Naive thymus-derived CD4-positive, alpha-beta T cell (primary cell): ENCODE measurements at places on chromosomes 12 and 14.

DNA sequence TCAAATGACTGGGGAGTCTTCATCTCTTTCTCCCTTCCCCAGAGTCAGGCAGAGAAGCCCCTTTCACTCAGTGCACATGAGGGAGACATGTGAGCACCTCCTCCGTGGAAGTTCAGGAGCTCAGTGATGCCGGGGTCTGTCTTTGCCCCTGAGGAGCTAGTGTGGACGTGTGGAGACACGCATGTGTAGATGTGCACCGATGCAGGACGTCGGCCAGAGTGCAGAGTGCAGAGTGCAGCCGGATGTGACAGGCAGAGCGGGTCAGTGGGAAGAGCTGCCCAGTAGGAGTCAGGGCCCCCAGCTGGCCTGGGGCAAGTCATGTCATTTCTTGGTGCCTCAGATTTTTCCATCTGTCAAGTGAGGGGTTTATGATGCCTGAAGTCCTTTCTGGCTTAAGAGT lies 20.7 kb downstream of the TSPAN9 start:
- no peak for DNase-seq

- peak; percentile 45 for DNase-seq
Observed at GRCh38 chr14:91138511-91139359, 24.9 kb downstream of the DGLUCY start.

DNA sequence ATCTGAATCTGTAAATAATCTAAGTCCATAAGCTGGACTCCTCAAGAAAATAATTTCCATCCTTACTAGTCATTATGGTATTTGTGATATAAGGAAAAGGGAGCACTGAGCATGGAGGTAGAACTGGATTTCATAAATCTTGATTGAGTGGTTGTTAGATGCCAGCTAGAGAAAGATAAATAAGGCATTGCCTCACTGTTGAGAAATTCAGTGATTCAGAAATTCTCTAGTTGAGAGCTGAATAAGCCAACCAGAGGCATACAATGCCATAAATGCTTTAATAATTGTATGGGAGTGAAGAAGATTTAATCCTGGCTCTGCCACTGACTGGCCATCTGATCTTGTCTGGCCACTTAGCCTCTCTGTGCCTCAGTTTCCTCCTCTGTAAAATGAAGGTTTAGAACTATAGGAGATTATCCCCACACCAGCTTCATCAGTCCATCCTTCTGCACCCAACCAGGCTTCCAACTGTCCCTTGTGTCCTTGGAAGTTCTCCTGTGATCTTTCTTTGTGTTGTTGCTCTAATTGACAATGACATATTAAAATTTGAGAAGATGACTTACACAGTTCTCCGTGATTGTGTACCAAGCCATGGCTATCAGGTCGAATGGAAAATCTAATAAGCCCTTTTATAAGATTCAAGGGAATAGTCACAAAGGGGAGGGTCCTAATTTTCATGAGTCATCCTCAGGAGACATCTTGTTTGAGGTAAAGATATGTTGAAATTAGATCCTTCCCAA lies 394.3 kb downstream of the EGLN3 start:
- no peak for DNase-seq

GRCh38 chr12:9361879-9362326 lies 153.7 kb upstream of the PZP start:
- no peak for DNase-seq

GRCh38 chr14:64444984-64445845 lies 20.1 kb upstream of the AKAP5 start:
- DNase-seq: no peak

DNA sequence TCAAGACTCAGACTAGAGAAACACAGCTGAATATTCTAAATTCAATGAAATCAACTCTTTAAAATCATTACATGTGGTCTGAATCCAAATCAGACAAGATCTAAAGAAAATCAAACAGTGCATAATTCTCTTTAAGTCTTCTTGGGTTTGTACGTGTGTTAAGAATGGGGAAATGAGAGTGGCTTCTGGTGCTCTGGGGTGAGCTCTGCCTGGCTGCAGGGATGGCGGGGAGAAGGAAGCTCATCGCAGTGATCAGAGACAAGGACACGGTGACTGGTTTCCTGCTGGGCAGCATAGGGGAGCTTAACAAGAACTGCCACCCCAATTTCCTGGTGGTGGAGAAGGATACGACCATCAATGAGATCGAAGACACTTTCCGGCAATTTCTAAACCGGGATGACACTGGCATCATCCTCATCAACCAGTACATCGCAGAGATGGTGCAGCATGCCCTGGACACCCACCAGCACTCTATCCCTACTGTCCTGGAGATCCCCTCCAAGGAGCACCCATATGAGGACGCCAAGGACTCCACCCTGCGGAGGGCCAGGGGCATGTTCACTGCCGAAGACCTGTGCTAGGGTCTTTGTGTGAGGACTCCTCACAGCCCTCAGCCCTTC lies 20.9 kb downstream of the SENP1 start:
- DNase-seq: no peak

DNA sequence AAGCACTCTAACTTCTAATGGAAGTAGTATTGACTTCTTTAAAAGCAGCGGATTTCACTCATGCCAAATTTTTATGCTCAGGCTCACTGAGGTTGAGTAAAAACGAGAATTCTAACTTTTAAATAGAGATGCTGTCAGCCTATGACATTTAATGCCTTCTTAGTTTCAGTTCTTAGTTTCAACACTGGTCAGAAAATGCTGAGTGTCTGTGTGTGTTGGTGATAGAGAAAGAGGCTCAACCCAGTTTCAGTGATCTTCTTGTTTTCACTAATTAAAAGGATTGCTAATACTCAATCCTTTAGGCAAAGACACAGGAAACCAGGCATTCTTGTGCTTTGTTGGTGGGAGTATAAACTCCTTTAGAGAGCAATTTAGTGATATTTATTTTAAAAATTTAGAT lies 31.0 kb downstream of the PEBP1 start:
- DNase-seq: no peak

DNA sequence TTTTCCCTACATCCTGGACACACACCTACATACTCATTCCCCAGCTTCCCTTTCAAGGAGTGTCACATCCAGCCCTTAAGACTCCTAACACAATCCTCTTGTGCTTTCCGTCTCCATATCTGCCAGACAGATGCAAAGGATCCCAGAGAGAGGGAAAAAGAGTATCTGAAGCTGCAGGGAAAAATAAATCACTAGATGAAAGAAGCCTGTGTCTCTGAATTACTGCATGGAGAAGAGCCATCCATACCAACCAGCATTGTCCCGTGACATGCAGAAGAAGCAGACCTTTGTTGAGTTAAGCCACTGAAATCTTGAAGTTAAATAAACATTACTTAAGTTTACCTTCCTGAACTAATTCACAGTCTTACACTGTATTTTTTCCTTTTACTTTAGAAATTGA lies 54.6 kb downstream of the GTF2A1 start:
- DNase-seq: no peak

DNA sequence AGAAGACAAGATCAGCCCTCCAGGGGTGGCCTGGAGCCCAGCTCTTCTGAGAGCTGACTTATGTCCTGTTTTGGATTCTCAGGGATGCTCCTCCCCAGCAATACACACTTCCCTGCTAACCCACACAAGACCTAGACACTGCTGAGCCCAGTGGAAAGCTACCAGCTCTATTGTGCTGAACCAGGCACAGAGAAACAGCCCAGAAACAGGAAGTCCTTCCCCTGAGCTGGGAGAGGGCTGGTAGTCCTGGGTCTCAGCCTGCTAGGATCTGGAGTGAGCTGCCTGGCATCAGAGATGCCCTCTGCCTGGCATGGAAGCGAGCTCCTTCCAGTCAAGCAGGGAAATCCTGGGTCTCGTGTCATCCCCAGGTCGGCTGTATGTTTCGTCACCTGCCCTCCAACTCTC lies 1.2 kb upstream of the LAG3 start:
- DNase-seq: no peak

GRCh38 chr14:35492569-35493014 lies 41.4 kb upstream of the INSM2 start:
- no peak for DNase-seq

GRCh38 chr14:71163842-71164629 lies 256.8 kb downstream of the PCNX1 start:
- DNase-seq: no peak

- no peak for DNase-seq
Observed at GRCh38 chr12:15880721-15881120, 1.5 kb upstream of the STRAP start.

- no peak for DNase-seq
Observed at GRCh38 chr12:19850346-19851065, 411.2 kb downstream of the AEBP2 start.

- DNase-seq: no peak
Observed at GRCh38 chr12:42921741-42922504, 332.4 kb upstream of the PRICKLE1 start.

DNA sequence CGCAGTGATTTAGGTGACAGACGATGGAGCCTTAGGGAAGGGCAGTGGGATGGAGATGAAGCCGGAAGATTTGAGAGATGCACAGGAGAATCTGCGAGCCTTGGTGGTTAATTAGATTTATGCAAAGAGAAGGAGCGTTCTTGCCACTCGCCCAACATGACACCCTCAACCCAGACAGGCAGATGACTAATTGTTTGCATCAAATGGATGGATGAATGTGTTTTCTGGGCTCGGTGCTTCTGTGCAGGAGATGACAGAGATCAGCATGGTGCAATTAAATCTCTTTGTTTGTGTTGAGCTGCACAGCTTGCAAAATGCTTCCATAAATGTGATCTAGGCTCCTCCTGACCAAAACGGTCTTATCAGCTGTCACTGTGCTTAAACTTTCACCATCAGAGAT lies 202.3 kb upstream of the PRMT8 start:
- DNase-seq: no peak

- DNase-seq: no peak
Observed at GRCh38 chr12:99200711-99201384, 446.7 kb upstream of the GARIN6 start.

- DNase-seq: no peak
Observed at GRCh38 chr14:61288720-61289119, 7.6 kb upstream of the TMEM30B start.

- peak; percentile 66 for DNase-seq
Observed at GRCh38 chr12:111068290-111068689, 147.9 kb upstream of the MYL2 start.

- DNase-seq: no peak
Observed at GRCh38 chr12:102888511-102888910, 28.5 kb downstream of the PAH start.

- DNase-seq: no peak
Observed at GRCh38 chr12:109359131-109359690, 11.5 kb downstream of the MYO1H start.

- peak; percentile 74 for DNase-seq
Observed at GRCh38 chr14:68979021-68979721, at the start of gene ACTN1. Gene ACTN1 (minus strand): TSS chr14:68979302. CDS start chr14:68979056, 246 bp downstream.

DNA sequence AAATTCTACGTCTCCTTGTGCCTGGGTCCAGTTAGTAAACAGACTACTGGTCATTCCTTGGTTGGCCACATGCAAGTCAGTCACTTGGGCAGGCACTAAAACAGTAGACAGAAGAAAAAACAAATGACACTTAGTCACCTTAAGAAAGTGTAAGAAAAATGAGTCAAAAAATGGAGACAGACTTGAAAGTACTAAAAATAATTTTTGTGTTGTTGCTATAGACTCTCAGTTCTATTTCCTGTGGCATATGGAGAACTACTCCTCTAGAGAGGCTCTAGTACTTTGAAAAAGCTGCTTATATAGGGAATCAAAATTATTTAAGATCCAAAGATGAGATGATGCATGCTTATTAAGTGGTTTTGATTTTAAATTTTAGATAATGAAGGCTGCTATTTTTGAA lies 56.0 kb downstream of the PTPRB start:
- no peak for DNase-seq

GRCh38 chr12:52213564-52214420 lies 19.3 kb upstream of the KRT7 start:
- peak; percentile 29 for DNase-seq

DNA sequence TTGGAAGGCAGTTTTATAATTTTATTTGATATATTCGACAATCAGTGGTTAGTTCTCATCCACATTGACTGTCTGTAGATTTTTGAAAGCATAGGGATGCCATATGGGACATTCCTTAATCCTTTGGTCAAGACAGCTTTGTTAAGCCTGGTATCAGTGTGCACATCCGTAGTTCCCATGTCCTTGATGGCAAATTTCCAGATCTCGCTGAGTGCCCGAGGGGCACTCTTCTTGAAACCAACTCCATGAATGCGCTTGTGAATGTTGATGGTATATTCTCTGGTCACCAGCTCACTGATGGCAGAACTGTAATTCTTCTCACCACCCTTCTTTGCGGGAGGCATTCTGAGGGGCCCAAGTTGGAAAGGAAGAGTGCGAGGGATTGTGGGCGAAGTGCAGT lies 6.1 kb upstream of the DENND5B start:
- no peak for DNase-seq

DNA sequence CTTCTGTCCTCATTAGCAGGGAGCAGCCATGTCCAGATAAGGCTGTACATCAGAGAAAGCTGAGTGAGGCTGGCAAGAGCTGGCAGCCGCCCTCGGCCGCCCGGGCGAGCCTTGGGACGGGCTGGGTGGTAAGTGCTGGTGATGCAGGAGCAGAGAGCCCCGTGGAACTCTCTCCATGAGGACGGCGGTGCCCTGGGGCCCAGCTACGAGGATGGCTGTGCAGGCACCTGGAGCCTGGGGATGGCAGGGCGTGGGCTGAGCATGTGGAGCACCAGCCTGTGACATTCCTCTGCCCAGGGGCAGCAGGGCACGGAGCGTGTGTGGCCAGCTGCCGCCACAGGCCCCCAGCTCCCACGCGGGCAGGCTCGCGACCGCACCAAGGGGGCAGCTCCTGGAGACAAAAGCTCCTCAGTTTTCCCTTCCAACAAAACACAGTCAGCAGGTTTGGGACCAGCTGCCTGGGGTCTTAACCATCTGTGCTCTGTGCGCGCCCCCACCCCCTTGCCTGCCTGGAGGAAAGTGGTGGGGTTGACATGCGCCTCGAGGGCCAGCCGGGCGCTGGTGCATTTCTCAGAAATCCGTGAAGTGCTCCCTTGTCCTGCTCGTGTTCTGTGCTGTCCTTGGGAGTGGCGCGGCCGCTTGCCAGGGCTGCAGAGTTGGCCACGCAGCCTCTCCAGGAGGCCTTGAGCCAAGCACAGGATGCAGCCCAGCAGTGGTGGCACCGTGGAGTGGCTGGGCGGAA lies 21.4 kb downstream of the PACS2 start:
- no peak for DNase-seq

DNA sequence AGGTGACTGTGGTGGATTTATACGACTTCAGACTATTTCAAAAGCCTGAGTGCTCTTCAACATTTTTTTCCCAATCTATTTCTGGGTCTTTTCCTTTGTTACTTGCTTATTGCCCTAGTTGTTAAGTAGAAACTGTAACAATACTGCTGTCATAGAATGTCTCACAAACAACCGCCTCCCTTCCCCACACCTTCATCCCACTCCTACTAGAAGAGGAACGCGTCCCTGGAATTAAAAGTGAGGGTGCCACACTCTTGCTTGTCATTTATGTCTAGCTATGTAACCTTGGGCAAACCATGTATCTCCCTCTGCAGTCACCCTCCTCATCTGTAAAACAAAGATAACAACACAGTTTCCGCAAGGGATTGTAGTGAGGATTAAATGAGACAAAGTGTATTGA lies 8.6 kb downstream of the BRAP start:
- DNase-seq: no peak

- DNase-seq: no peak
Observed at GRCh38 chr12:50528800-50529199, 24.0 kb downstream of the DIP2B start.

- DNase-seq: no peak
Observed at GRCh38 chr14:88535149-88535548, 19.7 kb downstream of the PTPN21 start.

GRCh38 chr12:113463746-113464451 lies 7.8 kb downstream of the LHX5 start:
- DNase-seq: no peak
